ENCODE measurements at places on chromosomes 5 and 9.

DNA sequence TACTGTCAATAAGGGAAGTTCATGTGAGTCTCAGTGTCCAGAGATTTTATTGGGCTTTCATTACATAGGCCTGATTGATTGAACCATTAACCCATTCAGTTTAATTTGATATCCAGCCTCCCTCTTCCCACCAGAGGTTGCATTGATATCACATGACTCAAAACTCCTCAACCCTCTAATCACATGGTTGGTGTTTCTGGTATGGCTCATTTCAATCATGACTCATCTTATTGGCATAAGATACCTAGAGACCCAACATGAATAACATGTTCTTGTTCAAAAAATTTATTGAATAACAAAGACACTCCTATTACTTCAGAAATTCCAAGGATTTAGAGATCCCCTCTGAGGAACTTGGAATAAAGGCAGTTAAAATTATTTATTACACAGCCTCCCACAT, 982.2 kb downstream of the TLE1 start:
- DNase-seq, result no peak

DNA sequence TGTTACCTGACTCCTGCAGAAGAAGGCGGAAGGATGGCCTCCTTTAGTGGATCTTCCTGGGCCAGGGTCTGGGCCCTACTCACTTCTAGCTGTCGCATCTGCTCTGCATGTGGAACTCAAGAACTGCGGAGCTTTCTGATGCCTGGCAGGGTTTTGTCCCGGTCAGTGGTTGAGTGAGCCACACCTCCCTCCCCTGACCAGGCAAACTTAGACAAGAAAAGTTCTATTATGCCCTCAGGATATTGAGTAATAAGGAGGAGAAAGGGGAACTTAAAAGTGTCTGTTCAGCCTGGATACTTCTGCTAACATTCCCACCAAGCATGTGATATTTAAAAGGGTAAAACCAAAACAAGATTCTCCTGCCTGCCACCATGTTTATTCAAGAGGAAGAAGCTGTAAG, at the start of gene FYB1:
FYB1 (minus strand) TSS at position 127 of the 400 bp plus-strand sequence. CDS start 16,603 bp downstream, outside the sequence.
- DNase-seq, result no peak

DNA sequence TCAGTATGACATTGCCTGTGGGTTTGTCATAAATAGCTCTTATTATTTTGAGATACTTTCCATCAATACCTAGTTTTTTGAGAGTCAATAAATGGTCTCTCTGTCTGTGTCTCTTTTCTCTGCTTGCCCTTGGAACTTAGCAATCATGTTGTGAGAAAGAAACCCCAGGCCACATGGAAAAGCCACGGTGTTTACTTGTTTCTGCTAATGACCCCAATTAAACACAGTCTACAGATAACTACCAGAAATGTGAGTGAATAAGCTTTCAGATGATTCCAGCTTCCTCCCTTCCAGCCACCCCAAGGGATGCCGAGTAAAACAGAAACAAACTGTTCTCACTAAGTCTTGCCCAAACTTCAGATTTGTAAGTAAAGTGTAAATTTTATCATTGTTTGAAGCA, 584.9 kb downstream of the MAT2B start:
- DNase-seq, result no peak

- no peak for DNase-seq
Observed at GRCh38 chr5:87313216-87313615, 45.5 kb downstream of the RASA1 start.

DNA sequence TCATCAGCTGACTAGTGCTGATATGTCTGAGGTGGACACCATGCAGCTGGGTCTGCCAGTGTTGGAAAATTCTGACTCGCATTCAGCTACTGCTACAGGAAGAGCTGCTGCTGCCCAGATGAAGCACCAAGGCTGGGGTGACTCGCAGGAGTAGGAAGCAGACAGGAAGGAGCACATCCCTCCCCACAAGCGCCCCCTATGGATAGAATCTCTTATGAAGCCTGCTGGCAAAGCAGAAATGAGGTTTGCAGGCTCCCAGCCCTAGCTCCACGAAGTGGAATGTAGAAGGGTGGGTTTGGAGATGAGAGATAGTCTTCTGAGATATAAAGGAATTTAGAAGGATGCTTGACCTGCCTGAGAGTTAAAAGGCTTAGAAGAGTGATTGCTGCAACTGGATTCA, 443.0 kb downstream of the ACTL7B start:
- DNase-seq, result no peak

DNA sequence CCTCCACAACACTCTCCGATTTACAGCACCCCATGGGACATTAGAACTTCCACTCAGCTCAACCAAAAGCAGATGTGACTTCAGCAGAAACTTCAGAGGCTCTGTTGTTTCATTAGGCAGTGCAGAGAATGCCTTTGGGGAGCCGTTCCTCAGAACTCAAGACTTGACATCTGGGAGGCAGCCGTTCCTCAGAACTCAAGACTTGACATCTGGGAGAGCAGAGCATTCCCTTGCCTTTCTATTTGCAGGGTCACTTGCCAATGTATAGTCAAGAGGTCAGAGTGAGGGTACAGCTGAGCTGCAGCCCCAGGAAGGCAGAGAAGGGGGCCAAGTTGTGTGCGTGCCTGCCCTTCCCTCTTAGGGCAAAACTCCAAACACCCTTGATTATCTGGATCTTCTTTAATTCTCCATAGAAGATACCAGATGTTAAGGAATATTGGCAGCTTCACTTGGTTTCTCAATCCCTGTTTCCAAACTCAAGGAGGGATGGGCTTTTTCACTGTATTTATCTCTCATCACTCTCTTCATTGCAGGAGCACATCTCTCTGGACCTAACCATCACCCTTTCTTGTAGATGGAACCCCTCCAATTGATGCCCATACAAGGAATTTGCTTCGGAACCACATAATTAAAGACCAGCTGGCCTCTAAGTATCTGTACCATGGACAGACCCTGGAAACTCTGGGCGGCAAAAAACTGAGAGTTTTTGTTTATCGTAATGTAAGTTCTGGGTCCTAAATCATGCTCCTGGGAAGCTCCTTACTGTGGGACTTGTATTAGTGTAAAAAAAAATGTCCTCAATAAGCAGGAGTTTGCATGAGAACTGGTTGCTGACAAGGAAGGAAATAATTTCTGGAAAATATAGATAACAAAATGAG, 25.6 kb downstream of the TGFBI start:
- DNase-seq, result no peak

DNA sequence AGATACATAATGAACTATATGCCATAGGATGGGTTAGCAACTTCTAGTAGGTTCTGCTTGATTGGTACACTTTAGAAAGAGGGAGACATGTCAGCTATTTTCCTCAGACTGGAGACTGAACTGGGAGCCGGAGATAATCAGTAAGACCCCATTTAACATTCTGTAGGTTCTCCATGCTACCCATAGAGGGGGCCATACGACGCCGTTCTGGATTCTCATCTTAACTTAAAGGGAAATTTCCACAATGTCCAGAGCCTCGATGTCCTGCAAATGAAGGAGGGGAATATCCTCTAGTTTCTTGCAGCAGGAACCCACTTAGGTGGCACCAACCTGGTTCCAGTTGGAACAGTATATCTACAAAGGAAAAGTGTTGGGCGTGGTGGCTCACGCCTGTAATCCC, 22.3 kb upstream of the NPM1 start:
- no peak for DNase-seq

GRCh38 chr9:116907989-116908388, 220.9 kb downstream of the TRIM32 start:
- DNase-seq, result no peak

DNA sequence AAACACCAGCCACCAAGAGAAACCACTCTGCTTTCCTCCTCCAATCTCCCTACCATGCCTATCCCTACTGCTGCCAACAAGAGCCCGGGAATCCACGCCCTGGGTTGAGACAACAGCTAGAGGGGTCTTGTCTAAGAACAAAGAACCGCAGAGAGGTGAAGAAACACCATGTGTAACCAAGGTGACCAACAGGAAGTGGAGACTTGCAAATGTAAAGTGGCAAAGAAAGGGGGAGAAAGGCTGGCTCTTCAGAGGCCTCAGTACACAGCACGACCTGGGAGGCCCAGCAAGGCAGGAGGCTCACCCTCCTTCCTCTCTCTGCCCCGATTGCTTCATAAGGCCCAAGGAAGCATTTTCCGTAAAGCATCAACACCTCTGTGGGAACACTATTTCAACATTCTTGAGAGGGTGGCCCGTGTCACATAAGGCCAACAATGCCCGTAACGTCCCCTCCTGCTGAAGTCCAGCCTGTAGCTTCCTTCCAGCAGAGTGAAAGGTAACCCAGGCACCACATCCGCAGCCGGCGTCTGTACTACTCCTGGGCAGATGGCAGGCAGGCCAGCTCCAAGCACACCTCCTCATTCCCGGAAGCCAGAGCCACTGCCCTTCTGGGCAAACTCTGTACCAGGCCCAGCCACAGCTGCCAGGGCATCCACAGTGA, 18.3 kb downstream of the CCNJL start:
- no peak for DNase-seq

GRCh38 chr5:16178745-16179372, 732 bp downstream of the MARCHF11 start:
- DNase-seq, result peak; percentile 65

DNA sequence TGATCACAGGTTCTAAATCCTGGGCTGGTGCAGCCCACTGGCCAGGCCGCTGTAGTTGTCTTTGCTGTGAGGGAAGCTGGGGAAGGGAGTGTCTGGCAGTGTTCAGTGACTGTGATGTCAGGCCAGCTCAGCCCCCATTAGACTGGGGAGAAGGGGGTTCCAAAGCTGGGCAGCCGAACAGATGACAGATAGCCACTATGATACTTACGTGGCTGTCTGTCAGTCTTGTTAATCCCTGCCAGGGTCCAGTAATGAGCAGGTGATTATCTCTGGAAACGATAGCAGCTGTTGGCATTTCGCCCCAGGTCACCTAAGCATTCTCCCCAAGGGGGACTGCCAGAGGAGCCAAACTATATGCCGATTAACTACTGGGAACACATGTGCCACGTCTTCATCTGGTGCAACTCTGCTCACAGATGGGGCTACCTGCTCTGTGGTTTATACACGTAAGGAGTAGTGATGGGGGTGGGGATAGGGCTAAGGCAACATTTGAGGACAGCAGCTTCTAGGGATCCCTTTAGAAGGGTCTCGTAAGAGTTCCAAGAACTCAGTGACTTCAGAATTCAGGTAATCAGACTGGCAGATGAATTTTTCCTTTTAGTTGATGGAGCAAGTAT, 396.3 kb downstream of the KDM4C start:
- DNase-seq, result no peak

Data from hypothalamus (tissue), 51 donors.